Activated T-helper 1 cell treated with anti-CD3 and anti-CD28 coated beads, Interleukin-2, amount 50 U/mL, for 16 hours (primary cell): ENCODE measurements at places on chromosomes 2 and 18.

- no peak for DNase-seq
Measured at GRCh38 chr2:8886876-8887275, 49.5 kb upstream of the KIDINS220 start.

GRCh38 chr2:46988733-46989481 is 73.3 kb upstream of the MCFD2 start:
- no peak for DNase-seq

DNA sequence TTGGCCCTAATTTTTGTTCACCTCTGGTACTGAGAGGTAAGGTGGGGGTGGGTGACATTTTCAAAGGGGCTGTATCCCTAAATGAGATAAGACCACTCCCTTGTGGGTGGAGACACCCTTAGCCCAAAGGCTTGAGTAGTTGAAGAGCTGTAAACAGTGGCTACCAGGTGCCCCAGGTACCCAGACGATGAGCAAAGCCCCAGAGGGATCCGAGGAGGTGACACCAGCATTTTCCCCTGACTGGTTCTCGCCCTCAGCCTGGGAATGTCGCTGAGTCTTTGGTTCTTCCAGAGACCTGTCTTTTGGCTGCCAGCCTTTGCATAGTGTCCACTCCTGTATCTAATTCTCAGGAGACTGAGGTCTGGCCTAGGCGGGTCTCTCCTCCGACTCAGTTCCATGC is 36.5 kb downstream of the RRM2 start:
- no peak for DNase-seq

GRCh38 chr2:217713395-217714286 is 289.2 kb downstream of the TNS1 start:
- DNase-seq: peak; percentile 36

DNA sequence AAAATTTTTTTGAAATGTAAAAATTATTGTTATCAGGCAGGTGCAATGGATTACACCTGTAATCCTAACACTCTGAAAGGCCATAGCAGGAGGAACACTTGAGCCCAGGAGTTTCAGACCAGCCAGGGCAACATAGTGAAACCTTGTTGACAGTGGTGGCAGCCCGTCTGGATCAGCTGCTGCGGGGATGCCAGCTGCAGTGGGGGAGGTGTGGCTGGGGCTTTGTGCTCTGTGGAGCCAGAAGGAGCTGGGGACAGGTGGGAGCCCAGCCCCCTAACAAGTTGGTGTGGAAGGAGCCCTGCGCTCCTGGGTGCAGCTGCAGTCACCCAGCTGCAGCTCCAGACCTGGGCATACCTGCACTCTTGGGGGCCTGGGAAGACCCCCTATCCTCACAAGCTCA is 182.4 kb upstream of the MC4R start:
- no peak for DNase-seq

DNA sequence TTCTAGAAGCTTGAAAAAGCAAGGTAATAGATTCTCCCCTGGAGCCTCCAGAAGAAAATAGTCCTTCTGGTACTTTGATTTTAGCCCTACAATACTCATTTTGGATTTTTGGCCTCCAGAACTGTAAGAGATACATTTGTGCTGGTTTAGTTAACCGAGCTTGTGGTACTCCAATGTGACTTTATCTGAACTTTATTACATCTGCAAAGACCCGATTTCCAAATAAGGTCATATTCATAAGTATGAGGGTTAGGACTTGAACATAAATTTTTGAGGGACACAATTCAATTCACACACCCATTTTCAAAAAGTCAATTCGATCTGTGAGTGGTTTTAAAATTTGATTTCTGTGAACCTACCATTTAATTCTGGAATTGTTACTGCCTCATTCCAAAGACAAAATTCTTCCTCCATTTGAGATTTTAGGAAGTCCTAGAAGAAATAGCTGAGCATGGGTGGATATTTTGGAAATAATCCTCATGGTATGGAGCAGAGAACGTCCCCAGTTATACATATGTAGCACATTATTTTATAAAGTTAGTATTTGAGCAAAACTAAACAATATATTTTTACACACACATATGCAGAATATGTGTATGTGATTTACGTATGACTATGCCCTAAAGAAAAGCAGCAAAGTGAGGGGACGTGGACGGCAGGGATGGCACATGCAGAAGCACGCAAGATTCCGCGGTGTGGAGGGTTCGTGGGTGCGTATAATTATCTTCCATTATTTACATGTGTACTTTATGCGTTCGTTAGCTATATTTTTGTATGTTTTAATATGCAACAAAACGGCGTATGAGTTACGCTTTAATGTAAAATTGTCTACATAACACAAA is 905 bp upstream of the NUP35 start:
- no peak for DNase-seq

- no peak for DNase-seq
Measured at GRCh38 chr2:43520919-43521318, 74.9 kb downstream of the THADA start.

DNA sequence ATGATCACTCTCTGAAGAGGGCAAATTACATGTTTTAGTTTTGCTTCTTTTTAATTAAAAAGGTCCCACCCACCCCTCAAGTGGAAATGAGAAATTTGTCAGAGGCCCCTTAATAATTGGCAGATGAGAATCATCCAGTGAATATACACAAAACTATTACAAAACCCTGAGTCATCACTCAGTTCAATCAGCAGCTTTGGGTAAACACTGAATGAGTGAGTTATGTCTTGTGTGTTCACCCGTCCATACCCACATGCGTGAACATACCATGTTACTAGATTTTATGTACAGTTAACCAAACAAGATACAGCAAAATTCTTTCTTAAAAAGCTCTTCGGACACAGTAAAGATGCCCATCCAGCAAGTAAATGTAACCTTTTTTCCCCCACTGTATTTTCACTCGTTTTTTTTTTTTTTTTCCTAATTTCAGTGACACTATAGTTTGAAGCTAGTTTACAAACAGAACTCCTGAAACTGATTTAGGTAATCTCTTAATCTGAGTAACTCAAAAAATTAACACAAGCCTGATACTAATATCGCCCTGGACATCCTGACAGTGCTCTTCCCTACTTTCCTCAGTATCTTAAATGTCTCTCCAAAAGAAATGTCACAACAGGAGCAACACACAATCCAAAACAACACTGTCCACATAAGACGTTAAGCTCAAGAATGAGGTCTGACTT is 1.4 kb downstream of the PSME4 start:
- no peak for DNase-seq

DNA sequence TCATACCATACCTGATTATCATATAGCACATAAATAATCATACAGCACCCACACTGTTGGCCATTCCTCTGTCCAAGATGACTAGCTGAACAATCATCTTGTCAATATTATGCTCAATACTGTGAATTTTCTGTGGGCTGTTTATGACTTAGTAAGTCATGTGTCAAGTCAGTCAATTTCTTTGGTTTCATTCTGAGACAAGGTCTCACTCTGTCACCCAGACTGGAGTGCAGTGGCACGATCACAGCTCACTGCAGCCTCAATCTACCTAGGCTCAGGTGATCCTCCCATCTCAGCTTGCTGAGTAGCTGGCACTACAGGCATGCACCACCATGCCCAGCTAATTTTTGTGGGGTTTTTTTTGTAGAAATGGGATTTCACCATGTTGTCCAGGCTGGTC is 5.7 kb downstream of the MCM6 start:
- DNase-seq: no peak

- DNase-seq: no peak
Measured at GRCh38 chr2:105114551-105114950, 76.7 kb downstream of the MRPS9 start.

DNA sequence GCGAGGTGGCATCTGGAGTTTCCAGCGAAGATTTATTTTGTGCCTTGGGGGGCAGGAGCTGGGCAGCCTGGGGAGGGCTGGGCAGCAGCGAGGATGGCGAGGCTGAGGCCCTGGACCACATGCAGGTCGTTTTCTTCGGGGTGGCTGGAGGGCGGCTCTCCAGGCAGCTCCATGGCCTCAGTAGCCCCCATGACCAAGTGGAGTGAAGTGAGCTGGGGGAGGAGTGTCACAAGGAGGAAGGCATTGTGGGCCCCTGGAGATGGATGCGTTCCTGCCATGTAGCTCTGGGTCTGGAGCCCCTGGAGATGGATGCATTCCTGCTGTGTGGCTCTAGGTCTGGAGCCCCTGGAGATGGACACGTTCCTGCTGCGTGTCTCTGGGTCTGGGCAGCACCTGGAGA is 40.4 kb downstream of the SH3BP4 start:
- no peak for DNase-seq

- no peak for DNase-seq
Measured at GRCh38 chr2:131056204-131056931, 36.9 kb downstream of the FAM168B start.

- DNase-seq: no peak
Measured at GRCh38 chr2:42967959-42968674, 175.7 kb upstream of the HAAO start.

- no peak for DNase-seq
Measured at GRCh38 chr2:34368304-34368703, 769.2 kb upstream of the FAM98A start.

- DNase-seq: no peak
Measured at GRCh38 chr2:83022631-83023210, 1436.4 kb downstream of the SUCLG1 start.

DNA sequence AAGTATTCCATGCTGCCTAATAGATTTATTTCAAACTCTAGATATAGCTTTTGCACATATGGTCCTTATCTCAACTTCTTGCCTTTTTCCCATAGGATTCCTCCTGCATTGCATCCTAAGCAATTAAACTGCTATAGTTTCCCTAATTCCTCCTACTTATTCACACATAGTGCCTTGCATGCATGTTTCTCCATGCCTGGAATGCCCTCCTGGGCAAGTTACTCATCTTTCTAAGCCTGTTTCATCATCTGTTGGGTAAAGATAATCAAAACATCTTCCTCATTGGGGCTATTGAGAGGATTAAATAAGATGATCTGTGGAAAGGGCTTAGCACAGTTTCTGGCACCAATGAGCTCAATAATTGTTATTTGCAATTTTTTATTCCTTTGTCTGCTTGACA is 726.5 kb downstream of the SLC4A3 start:
- no peak for DNase-seq

DNA sequence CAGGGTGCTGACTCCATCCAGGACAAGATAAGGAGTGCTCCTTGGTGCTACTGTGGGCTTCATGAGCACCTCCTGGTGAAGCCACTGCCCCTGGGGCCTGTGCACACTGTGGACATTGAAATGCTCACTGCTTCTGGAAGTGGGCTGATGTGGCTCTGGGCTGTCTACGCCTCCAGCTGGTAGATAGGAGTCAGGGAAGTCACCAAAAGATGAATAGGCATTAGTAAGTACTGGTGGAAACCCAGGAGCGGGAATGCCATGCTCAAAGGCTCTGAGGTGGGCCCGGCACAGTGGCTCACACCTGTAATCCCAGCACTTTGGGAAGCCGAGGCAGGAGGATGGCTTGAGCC is 79.2 kb upstream of the MSH2 start:
- DNase-seq: no peak

DNA sequence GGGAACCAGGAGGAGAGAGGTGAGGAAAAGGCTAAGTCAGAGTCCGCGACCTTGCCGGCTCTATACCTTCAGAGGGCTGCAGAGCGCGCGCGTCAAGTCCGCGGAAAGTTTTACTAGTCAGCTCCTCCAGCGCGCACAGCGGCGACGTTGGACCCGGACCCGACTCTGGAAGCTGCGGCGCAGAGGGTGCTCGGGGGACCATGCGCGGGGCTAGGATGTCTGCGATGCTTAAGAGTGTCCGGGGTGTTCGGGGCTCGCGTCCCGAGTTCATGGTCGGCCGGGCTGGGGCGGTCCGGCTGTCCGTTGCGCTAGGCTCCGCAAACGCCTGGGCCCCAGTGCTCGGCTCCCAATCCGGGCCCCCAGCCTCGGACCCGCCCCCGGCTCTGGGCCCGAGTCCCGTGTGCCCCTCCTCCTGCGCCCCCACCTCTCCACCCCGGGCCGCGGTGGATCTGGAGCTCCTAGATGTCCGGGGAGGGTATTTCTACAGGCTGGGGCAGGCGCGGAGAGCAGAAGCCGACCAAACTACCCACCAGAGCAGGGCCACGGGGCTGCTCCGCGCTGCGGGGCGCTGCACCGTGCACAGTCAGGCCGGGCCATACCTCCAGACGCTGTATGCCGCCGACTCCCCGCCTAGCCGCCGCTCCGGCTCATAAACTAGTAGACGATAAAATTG is at the start of gene LBX2:
Gene LBX2 (minus strand): TSS at position 337 of the 673 bp plus-strand sequence. CDS start 66 bp downstream, at position 271.
- no peak for DNase-seq

DNA sequence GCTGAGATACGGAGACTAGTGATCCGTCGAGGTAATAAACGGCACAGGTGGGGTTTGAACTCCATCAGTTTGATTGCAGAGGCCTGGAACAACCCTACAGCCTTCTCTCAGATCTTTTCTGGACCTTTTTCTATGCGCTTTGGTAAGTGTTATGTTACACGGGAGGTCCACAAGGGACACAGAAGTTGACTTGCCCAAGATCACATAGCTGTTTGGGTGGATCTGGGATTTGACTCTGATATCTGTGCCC is 1.1 kb upstream of the DNPEP start:
- DNase-seq: no peak

DNA sequence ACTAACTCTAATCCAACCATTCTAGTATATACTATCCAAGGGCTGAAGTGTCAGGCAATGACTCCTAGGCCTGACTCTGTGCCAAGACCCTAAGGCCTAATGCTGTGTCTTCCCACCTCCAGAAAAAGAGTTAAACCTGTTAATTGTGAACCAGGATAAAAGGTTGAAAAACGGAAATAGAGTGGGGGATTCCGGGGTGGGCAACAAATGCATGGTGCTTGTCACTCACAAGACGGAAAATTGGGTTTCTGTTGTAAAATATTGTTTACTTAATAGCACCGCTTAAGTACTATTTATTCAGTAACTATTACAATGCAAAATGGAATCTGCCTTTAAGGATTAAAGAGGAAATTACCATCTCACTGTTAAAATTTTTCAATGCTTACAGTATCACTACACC is 3.2 kb downstream of the STK17B start:
- DNase-seq: no peak

GRCh38 chr2:102056079-102056581 is 64.4 kb downstream of the IL1R2 start:
- DNase-seq: no peak

DNA sequence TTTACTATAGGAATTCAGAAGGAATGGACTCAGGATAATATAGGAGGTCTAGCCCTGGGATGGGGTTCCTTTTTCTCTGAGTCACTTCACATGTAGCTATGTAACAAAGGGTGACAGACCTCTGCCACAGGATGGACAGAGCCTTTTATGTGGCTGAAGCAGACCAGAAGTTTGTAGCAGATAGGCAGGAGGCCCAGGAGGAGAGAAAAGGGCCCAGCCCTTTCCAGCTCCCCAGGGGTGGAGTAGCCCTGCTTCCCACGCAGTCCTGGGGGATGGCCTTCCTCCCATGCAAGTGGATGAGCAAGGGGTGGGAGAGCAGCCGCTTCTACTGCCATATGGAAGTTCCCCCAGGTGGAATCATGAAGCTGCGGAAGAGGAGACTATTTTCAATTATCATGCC is 40.3 kb downstream of the ARMC9 start:
- no peak for DNase-seq
